NCI-H345 (cell line): ENCODE measurements at places on chromosomes 5 and 9.

DNA sequence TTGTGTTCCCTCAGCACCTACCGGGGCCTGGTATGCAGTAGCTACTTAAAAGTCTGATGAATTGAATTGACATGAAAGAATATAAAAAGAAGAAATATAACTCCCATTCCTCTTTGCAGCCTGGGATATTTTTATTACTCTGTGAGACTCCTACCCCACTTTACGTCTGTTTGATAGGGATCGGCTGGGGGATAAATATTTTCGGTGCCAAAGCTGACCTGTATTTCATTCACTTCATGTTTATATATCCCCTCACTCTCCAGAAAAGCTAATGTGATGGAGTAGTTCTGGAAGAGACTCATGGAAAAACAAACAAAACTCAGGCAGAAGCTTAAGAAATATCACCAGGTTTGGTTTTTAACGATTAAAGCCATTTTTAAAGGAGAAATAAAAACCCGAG, 108.2 kb upstream of the TBC1D2 start:
- DNase-seq: no peak

DNA sequence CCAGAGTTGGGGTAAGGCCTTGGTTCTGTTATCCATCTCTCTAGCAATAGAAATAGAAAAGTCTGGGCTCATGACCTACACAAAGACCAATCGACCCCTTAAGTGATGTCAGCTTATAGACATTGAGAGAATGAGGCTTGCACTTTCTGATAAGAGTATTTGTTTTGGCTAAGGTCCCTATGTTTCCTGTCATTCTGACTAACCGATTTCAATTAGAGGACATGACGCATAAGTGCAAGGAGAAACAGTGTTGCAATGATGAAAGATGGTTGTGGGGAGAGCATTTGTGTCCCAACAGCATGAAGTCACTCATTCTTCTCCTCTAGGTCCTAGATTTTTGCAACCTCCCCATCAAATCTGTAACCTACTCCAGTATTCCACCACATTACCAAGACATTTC, 255.1 kb downstream of the MAT2B start:
- DNase-seq: no peak

GRCh38 chr9:124458441-124458840, 8.2 kb downstream of the ADGRD2 start:
- no peak for DNase-seq

- no peak for DNase-seq
Measured at GRCh38 chr5:156295431-156295830, 31.5 kb upstream of the SGCD start.

- no peak for DNase-seq
Measured at GRCh38 chr9:69195668-69196067, 21.6 kb downstream of the TJP2 start.

GRCh38 chr9:129840034-129840433, 4.8 kb downstream of the USP20 start:
- DNase-seq: peak; percentile 97

DNA sequence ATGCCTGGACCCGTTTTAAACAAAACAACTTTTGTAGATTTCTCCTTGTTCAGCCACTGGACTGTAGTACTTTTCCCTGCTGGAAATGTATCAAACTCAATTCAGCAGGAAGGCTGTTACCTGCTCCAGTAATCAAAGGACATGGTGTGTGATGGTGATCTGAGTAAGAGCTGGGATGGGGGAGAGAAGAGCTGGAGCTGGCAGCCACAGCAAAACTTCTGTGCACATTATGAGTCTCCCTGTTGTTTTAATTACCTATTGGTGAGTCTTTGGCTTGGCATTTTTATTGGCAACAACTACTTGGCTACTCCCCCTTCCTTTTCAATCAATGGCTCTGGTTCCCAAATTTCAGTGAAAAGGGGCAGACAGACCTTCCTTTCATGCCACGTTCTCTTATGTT, 9.7 kb downstream of the NREP start:
- DNase-seq: no peak

DNA sequence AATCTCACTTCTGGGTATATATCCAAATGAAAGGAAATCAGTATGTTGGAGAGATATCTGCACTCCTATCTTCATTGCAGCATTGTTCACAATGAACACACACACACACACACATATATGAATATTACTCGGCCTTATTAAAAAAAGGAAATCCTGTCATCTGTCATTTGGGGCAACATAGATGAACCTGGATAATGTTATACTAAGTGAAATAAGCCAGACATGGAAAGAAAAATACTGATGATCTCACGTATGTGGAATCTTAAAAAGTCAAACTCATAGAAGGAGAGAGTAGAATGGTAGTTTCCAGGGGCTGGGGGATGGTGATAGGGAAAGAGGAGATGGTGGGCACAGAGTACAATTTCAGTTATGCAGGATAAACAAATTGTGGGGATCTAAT, 100.3 kb downstream of the EMB start:
- DNase-seq: no peak
